ENCODE measurements at places on chromosomes 6 and 20.

- no peak for DNase-seq
Observed at GRCh38 chr6:100202417-100203194, 208.6 kb upstream of the MCHR2 start.

DNA sequence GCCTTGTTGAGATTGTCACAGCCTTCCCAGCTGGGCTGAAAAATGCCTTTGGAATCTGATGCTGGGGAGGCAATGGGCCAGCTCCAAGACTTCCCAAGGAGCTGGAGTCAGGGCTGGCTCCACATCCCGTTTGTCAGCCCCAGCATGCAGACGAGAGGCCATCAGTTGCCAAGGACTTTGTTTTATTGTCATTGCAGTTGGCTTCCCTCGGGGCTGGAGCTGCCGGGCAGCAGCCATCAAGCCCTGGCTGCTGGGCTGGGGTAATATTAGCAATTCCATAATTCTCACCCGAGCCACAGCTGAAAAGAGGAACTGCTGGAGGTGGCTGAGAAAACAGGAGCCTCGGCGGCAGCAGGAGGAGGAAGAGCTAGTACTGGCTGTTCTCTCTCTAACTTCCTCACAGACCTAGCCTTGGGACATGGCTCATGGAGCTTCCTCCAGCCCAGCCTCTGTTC, 182.5 kb downstream of the CDC5L start:
- no peak for DNase-seq

GRCh38 chr6:6737671-6738070, 149.2 kb downstream of the LY86 start:
- DNase-seq: no peak

DNA sequence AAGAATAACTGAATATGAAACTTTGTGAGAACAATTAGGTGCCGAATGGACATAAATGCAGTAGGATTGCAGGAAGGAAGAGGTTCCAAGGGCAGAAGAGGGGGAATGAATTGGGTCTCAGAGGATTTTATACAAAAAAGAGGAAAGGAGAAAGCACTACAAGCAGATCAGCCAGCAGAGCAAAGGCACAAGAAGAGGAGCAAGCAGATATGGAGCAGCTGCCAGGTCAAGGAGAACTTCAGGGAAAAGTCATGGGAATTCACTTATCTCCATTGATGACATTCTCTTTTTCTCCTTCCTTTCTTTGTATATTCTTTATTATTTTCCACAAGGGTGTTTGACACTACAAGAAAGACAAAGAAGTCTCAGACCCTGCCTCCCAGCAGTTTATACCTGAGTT, 9.6 kb downstream of the DSE start:
- no peak for DNase-seq

DNA sequence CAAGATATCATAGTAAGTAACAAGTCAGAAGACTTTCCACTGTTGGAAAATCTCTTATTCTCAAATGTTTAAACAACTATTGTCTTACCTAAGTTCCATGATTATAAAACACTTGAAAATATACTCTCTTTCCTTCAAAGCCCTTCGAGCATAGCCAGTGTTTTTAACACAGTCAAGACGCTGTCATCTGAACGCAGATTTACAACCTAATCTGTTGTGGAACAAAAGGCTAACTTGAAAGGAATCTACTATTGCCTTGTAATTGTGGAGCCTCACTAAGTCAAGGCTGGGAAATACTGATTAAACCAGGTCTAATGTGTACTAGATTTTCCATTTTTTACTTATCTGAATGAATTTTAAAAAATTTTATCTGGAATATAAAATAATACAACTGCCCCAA, 205.8 kb downstream of the TRDN start:
- no peak for DNase-seq

GRCh38 chr20:2133318-2134183, 31.9 kb downstream of the STK35 start:
- no peak for DNase-seq
